ENCODE measurements at places on chromosomes 6 and 20. TPM values are rescaled to one million over a fixed set of nuclear protein-coding genes. Genes with fewer than 3 reads are reported as not detected.

DNA sequence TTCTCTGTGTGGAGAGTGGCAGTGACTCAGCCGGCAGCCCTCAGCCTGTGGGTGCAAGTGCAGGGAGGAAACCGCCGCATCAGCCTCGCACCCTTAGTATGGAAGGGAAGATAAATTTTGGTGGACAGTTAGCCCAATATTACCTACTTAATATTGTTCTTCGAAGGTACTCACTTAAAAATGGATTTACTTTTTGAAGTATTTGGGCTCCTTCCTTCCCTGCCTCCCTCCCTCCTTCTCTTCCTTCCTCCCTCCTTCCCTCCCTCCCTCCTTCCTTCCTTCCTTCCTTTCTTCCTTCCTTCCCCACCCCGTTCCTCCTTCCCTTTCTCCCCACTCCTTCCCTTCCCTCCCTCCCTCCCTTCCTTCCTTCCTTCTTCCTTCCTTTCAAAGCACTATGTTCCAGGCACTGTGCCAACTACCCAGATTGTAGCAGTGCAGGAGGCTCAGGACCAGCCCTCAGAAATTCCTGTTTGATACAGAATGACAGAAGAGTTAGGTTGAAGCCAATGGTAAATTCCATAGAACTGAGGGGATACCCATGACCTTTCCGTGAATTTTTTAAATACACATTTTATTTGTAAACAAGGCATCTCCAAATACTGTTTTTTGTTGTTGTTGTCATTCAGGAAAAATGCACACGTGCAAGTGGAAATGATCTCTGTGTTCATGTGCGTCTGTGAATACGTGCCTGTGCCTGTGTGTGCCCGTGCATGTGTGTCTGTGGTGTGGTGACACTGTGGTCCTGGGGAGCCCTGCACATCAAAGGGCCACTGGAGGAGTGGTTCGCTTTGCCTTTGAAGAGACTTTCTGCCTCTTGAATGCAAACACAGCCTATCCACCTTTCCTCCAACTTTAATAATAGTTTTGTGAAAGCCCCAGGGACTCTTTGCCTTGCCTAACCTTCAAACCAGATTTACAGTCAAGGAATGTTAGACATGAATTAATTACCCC is 141.7 kb downstream of the EDN3 start:
- H3K27ac ChIP-seq, result no peak overlapping the region
- H3K27me3 ChIP-seq, result peaks cover 47% of the 10 kb centered on the region
- no peak overlapping the region for H3K4me3 ChIP-seq
- DNase-seq, result no peak
- H3K4me1 ChIP-seq, result peaks cover 4% of the 10 kb centered on the region
- no peaks in the 10 kb centered on the region for H3K36me3 ChIP-seq

GRCh38 chr20:47577314-47577713 is 75.6 kb downstream of the NCOA3 start:
- no peak overlapping the region for H3K4me3 ChIP-seq
- peaks cover 29% of the 10 kb centered on the region for H3K36me3 ChIP-seq
- H3K27ac ChIP-seq, result peak overlapping the region; percentile 58
- H3K4me1 ChIP-seq, result peaks cover 65% of the 10 kb centered on the region

PCK1 gene
- not detected for total RNA-seq

- H3K27ac ChIP-seq, result peak overlapping the region; percentile 100
- peaks cover 51% of the 10 kb centered on the region for H3K4me1 ChIP-seq
- H3K36me3 ChIP-seq, result peaks cover 64% of the 10 kb centered on the region
- DNase-seq, result no peak
- H3K27me3 ChIP-seq, result peaks cover 12% of the 10 kb centered on the region
Observed at GRCh38 chr6:85676086-85676729, 33.5 kb upstream of the SYNCRIP start.

LGSN gene
- not detected for total RNA-seq

- H3K36me3 ChIP-seq, result no peaks in the 10 kb centered on the region
- no peak overlapping the region for H3K27ac ChIP-seq
- no peak for DNase-seq
- H3K27me3 ChIP-seq, result peaks cover 26% of the 10 kb centered on the region
- H3K4me1 ChIP-seq, result no peaks in the 10 kb centered on the region
Observed at GRCh38 chr20:46523696-46524328, 10.5 kb upstream of the ZNF334 start.

GRCh38 chr6:149337320-149337719 is 19.8 kb downstream of the TAB2 start:
- no peaks in the 10 kb centered on the region for H3K27me3 ChIP-seq
- H3K4me3 ChIP-seq, result no peak overlapping the region
- H3K4me1 ChIP-seq, result peaks cover 82% of the 10 kb centered on the region
- peaks cover 37% of the 10 kb centered on the region for H3K36me3 ChIP-seq
- DNase-seq, result no peak

DNA sequence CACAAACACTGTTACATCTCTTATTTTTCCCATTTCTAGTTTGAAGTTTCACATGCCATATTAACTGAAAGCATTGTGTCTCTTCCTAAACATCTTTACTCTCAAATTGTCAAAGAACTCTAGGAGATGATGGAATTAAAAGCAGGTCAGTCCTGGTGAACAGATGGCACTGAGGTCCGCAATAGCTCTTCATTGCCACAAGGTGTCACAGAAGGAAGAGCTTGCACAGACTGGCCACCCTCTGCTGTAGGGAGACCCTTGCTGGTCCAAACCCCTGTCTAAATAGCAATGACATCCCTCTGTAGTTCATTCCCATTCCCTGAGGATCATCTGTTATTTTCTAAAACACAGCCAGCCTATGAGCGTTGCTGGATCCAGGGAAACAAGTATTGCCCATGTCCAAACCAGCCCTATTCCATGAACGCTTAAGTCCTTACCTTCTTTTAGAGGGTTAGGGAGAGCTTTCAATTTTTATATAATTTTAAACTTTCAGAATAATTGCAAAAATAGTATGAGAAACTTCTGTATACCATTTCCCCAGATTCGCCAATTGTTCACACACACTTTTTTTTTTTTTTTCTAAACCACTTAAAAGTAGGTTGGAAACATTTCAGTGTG is 10.1 kb upstream of the HDAC2 start:
- no peaks in the 10 kb centered on the region for H3K36me3 ChIP-seq
- no peaks in the 10 kb centered on the region for H3K4me1 ChIP-seq
- H3K27me3 ChIP-seq, result peaks cover 4% of the 10 kb centered on the region
- DNase-seq, result no peak
- H3K27ac ChIP-seq, result no peak overlapping the region

FGD2 gene
- 1.8 TPM for total RNA-seq

GRCh38 chr20:10639737-10640556 is 33.9 kb downstream of the JAG1 start:
- no peaks in the 10 kb centered on the region for H3K36me3 ChIP-seq
- H3K27me3 ChIP-seq, result no peaks in the 10 kb centered on the region
- peaks cover 2% of the 10 kb centered on the region for H3K4me1 ChIP-seq
- no peak overlapping the region for H3K27ac ChIP-seq

- H3K4me1 ChIP-seq, result peaks cover 86% of the 10 kb centered on the region
- peak overlapping the region; percentile 90 for H3K27ac ChIP-seq
- peak overlapping the region; percentile 64 for H3K4me3 ChIP-seq
- no peak for DNase-seq
Observed at GRCh38 chr6:159056003-159056402, 11.2 kb upstream of the TAGAP start.

KIF25 gene
- total RNA-seq, result not detected

DNA sequence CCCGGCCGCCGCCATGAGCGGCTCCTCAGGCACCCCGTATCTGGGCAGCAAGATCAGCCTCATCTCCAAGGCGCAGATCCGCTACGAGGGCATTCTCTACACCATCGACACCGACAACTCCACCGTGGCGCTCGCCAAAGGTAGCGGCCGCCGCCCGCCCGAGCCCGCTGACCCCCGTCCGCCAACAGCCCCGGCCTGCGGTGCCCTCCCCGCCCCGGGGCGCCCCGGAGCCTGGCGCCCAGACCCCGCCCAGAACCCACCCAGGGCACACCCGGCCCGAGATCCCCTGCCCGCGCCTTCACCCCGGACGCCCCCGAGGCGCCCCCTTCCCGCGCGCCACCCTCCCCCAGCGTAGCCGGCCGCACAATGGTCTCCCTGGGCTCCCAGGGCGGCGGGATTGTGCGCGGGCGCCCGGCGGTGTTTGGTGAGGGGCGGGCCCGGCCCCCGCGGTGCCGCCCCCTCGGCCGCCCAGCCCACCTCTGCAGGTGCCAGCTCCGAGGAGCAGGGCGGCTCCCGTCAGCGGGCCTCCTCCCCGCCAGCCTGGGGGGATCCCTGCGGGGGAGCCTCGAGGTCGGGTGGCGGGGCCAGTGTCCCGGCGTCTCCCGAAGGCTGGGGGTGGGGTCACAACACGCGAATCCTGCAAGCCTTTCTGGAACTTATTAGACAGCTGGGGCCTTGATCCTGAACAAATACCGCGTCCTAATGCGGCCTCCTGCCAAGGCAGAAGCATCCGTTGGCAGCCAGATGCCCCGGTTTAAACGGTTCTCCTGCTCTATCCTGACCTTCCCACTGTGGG is 577 bp downstream of the LSM14B start:
- peaks cover 21% of the 10 kb centered on the region for H3K36me3 ChIP-seq
- no peak overlapping the region for H3K27ac ChIP-seq
- no peaks in the 10 kb centered on the region for H3K27me3 ChIP-seq

DNA sequence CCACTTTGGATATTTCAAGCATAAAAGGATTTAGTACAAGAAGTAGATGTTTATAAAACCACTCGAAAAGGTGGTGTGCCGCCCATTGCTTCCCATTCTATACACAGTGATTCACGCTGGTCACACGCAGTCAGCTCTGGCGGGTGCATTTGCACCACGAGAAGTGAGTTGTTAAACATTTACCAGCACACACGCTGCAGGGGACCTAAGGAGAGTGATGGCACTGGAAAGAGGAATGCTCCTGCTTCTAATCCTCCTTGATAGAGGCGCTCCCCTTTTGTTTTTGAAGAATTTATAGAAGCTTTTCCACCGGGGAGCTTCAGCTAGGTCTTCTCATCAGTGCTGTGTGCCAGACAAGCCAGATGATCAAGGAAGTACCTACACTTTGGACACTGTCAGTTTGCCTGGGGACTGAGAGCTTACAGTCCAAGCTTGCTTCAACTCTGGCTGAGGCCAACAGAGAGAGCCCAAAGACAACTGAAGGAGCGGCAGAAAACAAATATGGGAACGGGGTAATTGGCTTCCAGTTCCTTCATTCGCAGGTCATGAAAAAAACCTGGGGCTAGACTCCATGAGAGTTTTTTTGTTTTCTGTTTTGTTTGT is 31.2 kb downstream of the MUC22 start:
- H3K4me1 ChIP-seq, result peaks cover 9% of the 10 kb centered on the region
- no peaks in the 10 kb centered on the region for H3K36me3 ChIP-seq
- H3K27me3 ChIP-seq, result peaks cover 6% of the 10 kb centered on the region
- no peak for DNase-seq
- H3K4me3 ChIP-seq, result no peak overlapping the region

GRCh38 chr6:44260011-44260410 is 2.7 kb upstream of the SLC35B2 start:
- H3K27me3 ChIP-seq, result no peaks in the 10 kb centered on the region
- H3K36me3 ChIP-seq, result peaks cover 52% of the 10 kb centered on the region
- no peak overlapping the region for H3K4me3 ChIP-seq
- no peak overlapping the region for H3K27ac ChIP-seq
- peaks cover 58% of the 10 kb centered on the region for H3K4me1 ChIP-seq

DNA sequence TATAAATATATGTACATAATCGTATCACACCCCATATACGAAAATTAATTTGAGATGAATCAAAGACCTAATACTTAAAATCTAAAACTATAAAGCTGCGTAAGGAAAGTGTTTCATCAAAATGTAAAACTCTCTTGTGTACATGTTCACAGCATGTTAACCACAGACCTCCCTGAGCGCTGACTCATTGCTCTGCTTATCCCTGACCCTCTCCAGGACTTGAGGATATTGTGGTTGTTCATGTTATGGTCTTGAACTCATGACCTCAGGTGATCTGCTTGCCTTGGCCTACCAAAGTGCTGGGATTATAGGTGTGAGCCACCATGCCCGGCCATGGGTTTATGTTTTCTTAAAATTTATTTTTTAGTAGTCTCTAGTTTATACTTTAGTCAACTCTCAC is 14.2 kb downstream of the FAM83B start:
- DNase-seq, result no peak
- no peak overlapping the region for H3K27ac ChIP-seq
- no peaks in the 10 kb centered on the region for H3K27me3 ChIP-seq

GRCh38 chr6:140001821-140002341 is 627.4 kb upstream of the CITED2 start:
- H3K4me3 ChIP-seq, result no peak overlapping the region
- H3K36me3 ChIP-seq, result no peaks in the 10 kb centered on the region
- DNase-seq, result no peak

DNA sequence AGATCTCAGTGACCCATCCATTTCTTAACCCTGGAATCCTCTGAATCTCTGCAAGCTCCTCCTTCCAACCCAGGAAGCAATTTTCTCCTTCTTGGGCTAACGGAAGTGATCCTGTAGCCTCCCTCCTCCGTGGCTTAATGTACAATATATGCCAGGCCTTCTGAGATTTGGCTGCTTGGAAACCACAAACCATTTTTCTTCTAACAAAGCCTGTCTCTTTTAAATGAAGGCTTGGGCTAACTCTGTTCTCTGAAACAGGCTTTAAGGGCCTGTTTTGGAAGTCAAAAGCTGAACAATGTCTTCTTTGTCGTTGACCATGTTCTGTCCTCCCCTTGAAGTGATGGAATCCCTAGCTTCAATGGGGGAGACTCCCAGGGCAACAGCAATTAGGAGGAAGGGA is 14.9 kb downstream of the FYN start:
- peaks cover 91% of the 10 kb centered on the region for H3K4me1 ChIP-seq
- no peak for DNase-seq
- H3K27ac ChIP-seq, result peak overlapping the region; percentile 82
- H3K27me3 ChIP-seq, result no peaks in the 10 kb centered on the region
- peak overlapping the region; percentile 51 for H3K4me3 ChIP-seq

DCDC2 gene
- total RNA-seq, result 0.04 TPM

Measured in activated naive CD8-positive, alpha-beta T cell treated with anti-CD3 and anti-CD28 coated beads for 36 hours (primary cell).